ENCODE measurements at places on chromosomes 3 and 15. TPM values are rescaled to one million over a fixed set of nuclear protein-coding genes. Genes with fewer than 3 reads are reported as not detected.

Gene SERPINI2
- polyA plus RNA-seq = not detected

Gene TMEM212
- polyA plus RNA-seq = not detected

Gene ATP13A3
- 5.2 TPM for polyA plus RNA-seq

Gene SEC61A1
- 172 TPM for polyA plus RNA-seq

Gene FEZF2
- not detected for polyA plus RNA-seq

Gene CDV3
- 44.4 TPM for polyA plus RNA-seq

Gene IQCH
- not detected for polyA plus RNA-seq

Gene ACKR4
- not detected for polyA plus RNA-seq

Gene TEX55
- polyA plus RNA-seq = not detected

Gene ACAN
- polyA plus RNA-seq = not detected

Gene LDHAL6B
- not detected for polyA plus RNA-seq

Gene CCNB2
- not detected for polyA plus RNA-seq

Gene HERC2
- 4.8 TPM for polyA plus RNA-seq

Gene IGDCC3
- polyA plus RNA-seq = not detected

Gene FAN1
- 5.2 TPM for polyA plus RNA-seq

Gene NPTN
- polyA plus RNA-seq = 30.3 TPM

Gene NSMCE3
- 27.9 TPM for polyA plus RNA-seq

Gene VGLL3
- not detected for polyA plus RNA-seq

Gene ROPN1
- polyA plus RNA-seq = not detected

Gene FOXB1
- 0.07 TPM for polyA plus RNA-seq

Gene LRTM1
- not detected for polyA plus RNA-seq

Gene CD86
- polyA plus RNA-seq = 6.2 TPM

Gene ITGA11
- not detected for polyA plus RNA-seq

Gene ABTB1
- 83.7 TPM for polyA plus RNA-seq

Gene ECE2
- not detected for polyA plus RNA-seq

Gene PRKAR2A
- 21.4 TPM for polyA plus RNA-seq

Gene C2CD4A
- polyA plus RNA-seq = not detected

Gene DLG1
- 16.1 TPM for polyA plus RNA-seq

Gene HEXA
- polyA plus RNA-seq = 172 TPM

Gene CIAO2A
- 168 TPM for polyA plus RNA-seq

Gene ACOX2
- polyA plus RNA-seq = not detected

Gene SLMAP
- polyA plus RNA-seq = 19.3 TPM

Gene STARD9
- 1.1 TPM for polyA plus RNA-seq

Gene GOLGA6L4
- not detected for polyA plus RNA-seq

Gene DPPA2
- not detected for polyA plus RNA-seq

Gene OR5K2
- polyA plus RNA-seq = not detected

Gene SLC30A4
- 4.0 TPM for polyA plus RNA-seq

Gene MINAR1
- not detected for polyA plus RNA-seq

Gene IQCF5
- polyA plus RNA-seq = not detected

Gene SERINC4
- 3.4 TPM for polyA plus RNA-seq

Gene LRRC3B
- polyA plus RNA-seq = not detected

Gene UBE2E2
- polyA plus RNA-seq = 1.8 TPM

Gene TMEM207
- polyA plus RNA-seq = not detected

Gene CHDH
- not detected for polyA plus RNA-seq

Gene KBTBD13
- polyA plus RNA-seq = not detected

Gene IL17RE
- not detected for polyA plus RNA-seq

Gene LOXL1
- polyA plus RNA-seq = not detected

Gene IRAK2
- polyA plus RNA-seq = 14.5 TPM

Gene TPM1
- polyA plus RNA-seq = 11.9 TPM

Gene RPP14
- polyA plus RNA-seq = 3.2 TPM

Gene TNNC1
- polyA plus RNA-seq = not detected

Gene SIDT1
- 11.8 TPM for polyA plus RNA-seq

Gene TRAIP
- polyA plus RNA-seq = 1.4 TPM

Gene PLSCR4
- polyA plus RNA-seq = not detected

Gene COL6A5
- polyA plus RNA-seq = not detected

Gene TRIM42
- not detected for polyA plus RNA-seq

Gene RCCD1
- not detected for polyA plus RNA-seq
